Aorta (tissue), 5 donors: ENCODE measurements at places on chromosomes 5 and 9.
A peak's percentile ranks its signal among the peaks of the same experiment; 100 is the strongest.

DNA sequence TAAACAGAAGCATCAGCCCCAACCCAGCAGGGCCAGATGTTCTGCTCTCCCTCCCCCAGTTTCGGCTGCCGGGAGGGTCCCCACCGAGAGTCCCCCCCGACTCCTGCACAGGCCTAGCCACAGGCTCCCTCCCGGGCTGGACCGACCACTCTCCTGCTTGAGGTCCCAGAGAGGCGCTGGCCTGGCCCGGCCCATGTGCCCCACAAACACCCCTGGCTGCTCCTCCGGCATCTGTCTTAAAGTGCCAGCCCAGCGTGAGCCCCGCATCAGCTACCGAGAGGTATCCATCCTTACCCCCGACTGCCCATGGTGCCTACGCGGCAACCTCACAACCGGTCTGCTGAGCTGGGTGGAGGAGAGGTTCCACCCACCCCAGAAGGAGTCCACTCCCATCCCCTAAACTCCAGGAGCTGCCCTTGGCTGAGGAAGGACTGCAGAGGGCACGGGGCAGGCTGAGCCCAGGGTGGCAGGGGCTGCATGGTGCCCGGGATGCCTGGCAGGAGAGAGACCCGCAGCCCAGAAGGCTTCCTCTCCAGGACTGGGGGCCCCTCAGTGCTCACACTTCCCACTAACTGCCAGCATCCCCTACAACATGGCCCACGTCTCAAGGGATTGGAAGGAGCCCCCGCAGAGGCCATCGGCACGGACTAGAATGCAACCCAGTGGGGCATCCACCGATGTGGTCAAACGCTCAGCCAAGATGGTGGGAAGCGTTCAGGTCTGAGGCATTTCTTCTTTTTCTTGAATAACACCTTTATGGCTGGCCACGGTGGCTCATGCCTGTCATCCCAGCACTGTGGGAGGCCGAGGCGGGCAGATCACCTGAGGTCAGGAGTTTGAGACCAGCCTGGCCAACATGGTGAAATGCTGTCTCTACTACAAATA, 15.6 kb upstream of the EGFL7 start:
- no peak for DNase-seq

- no peak for DNase-seq
These were observed 764.3 kb upstream of the CTNND2 start for GRCh38 chr5:12668564-12668963.

GRCh38 chr9:89996116-89996515, 391.3 kb downstream of the GADD45G start:
- no peak for DNase-seq

GRCh38 chr5:111641533-111642233, 115.3 kb downstream of the NREP start:
- no peak for DNase-seq

- peak; percentile 85 for DNase-seq
These were observed 16.7 kb downstream of the PCDH12 start for GRCh38 chr5:141941307-141941706.

DNA sequence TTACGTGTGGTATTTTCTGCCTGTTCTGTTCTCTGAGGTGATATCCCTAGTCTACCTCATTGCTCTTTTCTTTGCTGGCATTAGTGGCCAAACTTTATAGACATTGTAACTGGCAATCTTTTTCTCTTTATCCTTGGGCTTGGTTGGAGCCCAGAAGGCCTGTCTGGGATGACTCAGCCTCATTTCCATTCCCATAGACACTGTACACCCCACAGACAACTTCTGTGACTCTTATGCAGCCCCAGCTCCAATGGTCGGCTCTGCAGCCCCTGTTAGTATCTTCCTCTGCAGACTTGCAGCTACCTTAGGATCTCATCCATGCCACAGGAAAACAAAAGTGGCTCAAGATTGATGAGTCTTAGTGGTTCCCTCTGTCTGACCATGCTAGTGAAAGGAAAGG, 79.8 kb downstream of the CFAP95 start:
- DNase-seq = no peak

DNA sequence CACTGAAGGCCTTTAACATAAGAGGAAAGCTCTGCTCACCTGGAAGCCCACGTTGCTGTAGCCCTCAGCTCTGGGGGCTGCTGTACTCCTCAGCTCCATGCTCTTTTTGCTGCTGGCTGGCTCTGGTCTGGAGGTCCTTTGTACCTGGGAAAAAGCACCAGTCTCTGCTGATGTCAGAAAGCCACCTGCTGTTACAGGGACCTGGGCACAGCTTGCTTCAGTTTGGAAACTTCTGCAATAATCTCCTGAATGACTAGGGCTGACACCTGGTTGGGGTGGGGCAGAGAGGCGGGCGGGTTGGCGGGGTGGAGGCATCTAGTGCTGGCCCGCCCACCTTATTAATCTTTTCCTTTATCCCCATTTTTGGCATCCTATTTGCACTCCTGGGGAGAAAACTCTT, at the start of gene SLC28A3:
SLC28A3 (minus strand) TSS at position 224 of the 400 bp plus-strand sequence; CDS start at position 99, 125 bp downstream.
- DNase-seq = no peak

DNA sequence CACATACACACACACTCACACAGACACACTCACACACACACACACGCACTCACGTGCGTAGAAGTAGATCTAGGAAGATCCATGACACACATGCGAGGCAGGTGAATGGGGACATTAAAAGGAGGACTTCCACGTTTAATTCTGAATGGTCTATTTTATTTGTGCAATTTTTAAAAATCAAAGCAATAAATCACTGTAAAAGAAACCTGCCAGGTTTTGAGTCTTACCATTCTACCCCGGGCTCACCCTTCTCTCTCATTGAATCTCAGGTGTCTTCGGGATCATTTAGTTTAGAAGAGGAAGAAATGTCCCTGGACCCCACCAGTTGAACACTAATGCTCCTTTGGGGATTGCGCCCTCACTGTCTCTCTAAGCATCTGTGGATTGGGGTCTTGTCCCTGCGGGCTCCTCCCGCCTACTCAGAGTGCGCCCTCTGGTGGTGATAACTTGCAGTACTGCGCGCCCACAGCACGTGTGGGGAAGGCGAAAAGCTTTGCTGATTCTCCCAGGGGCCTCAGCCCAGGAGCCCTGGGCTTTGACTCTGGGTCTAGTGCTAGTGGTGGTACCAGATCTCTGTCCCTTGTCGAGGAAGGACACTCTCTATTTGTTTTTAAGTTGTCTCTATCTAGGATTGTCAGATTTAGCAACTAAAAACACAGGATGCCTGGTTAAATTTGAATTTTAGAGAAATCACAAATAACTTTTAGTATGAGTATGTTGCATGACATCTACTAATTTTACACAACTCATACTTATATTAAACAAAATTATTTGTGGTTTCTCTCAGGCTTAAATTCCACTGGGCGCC, 34.8 kb downstream of the BOD1 start:
- DNase-seq = no peak

- DNase-seq = no peak
These were observed 133.4 kb downstream of the TRPM3 start for GRCh38 chr9:70987986-70988385.

- DNase-seq = no peak
These were observed 2.7 kb upstream of the PURA start for GRCh38 chr5:140111011-140111858.

- no peak for DNase-seq
These were observed 11.1 kb downstream of the STRBP start for GRCh38 chr9:123257276-123257675.

- DNase-seq = no peak
These were observed 6.9 kb upstream of the CTSL start for GRCh38 chr9:87718852-87719612.

DNA sequence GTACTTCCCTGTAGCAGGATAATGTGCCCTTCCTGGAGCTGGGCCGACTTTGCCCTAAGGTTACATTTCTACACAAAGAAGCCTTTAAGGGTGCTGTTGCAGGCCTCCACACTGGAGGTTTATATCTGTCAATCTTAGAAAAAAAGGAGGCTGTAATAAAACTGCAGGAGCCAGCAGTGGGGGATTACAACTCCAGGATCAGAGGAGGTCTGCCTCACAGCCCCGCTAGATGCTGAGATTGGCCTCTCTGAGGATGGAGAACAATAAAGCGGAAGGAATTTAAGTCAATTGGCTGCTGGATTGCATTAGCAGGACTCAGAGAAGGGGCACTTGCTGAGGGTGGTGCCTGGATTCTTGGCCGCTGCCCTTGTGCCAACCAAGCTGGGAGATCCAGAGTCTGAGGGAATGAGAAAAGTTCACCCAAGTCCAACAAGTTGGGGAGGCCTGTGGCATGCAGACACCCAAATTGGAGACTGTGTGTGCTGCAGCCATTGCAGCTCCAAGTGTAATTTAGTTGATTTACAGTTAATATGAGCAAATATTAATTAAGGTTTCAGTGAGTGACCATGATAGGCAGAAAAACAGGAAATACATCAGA, 99.0 kb upstream of the SSBP2 start:
- DNase-seq = no peak

DNA sequence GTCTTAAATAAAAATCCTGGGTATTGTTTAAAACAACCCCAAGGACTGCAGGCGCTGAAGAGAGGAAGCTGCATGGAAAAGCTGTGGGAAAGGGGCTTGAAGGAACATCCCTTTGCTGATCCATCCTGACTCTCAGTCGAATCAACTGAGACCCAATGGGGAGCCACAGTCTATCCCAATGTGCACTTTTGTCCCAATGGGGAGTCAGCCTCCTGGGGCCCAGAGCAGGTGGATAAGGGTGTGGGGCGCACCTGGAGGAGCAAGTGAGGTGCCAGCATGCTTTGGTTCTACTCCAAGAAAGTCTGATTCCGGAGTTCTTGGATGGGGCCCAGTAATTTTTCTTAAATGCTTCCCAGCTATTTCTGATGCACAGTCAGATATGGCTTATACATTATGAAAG, 118.1 kb downstream of the COL23A1 start:
- no peak for DNase-seq

GRCh38 chr9:27719711-27720110, 146.4 kb upstream of the C9orf72 start:
- no peak for DNase-seq

DNA sequence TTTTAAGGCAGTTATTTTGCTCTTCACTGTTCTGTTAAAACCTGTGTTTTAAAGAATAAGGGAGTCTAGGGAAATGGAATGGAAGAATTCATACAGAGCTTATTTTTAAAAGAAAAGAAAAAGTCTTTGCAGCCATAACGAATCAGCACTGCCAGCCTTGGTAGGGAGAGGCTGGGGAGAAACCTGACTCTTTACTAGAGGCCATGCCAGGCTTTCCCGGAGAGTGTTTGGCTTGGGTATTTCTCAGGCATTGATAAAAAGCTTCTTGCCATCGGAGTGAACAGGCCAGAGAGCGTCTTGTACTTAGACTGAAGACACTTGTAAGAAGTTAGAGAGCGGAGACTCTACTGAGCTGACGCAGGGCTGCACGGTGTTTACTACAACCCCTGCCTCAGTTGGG, 72.7 kb upstream of the NFIL3 start:
- DNase-seq = no peak

DNA sequence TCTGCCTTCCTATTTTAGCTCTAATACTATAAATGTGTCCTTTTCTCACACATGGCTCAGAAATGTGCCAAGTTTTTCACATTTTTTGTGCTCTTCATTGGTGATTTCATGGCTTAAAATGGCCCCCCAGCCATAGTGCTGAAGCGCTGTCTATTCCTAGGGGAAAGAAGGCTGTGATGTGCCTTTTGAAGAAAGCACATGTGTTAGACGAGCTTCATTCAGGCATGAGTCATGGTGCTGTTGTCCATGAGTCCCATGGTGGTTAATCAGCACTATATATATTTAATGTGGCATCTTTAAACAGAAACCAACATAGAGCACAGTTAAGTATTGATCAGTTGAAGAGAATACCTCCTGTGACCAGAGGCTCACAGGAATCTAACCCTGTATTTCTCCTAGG, 55.8 kb downstream of the PDE8B start:
- no peak for DNase-seq

DNA sequence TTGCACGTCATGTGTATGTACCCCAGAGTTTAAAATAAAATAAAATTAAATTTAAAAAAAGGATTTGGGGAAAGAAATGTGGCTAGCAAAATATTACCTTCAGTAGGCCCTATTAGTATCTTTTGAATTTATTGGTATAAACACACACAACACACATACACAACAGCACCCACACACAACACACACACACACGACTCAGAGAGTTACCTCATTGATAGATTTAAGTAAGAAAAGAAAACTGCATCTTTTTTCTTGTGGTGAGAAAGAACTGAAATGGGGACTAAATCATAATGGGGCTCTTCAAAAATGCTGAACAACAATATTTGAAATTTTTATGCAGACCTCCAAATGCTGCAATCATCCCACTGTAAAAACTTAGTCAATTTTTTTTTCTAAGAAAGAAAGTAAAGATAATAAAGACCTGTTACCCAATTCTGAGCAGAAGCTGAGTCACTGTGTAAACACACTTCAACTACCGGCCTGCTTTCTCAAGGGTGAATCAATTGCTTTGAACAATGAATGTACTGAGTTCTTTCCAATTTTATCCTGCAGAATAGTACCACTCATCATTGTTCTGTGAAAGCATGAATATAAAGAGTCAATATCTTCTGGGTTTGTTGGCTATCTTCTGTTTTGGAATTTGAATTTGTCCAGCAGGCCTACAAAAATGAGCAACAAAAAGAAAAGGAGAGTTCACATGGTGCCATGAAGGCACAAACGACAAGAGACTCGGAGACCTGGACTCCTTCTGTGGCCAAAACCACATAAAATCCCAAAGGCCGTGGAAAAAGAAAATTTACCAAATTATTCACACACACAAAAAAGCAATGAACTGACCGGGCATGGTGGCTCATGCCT, 57.9 kb upstream of the CCNG1 start:
- no peak for DNase-seq

DNA sequence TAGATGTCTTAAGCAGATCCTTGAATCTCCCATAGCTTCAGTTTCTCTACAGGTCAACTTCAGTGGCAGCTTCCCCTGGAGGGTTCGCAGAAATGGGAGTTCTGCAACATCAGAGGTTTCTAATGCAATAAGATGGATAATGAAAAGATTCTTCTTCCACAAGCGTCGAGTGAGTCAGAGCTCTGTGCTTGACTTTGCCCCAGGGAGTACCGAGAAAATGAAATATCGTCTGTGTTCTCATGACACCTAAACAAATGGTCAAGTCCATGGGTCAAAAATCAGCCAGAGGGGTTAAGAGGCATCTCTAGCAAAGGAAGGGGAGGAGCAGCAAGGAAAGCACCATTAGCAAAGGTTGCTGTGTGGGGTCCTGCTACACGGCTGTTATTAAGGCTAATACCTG, 3.2 kb upstream of the ADRA1B start:
- DNase-seq = no peak

DNA sequence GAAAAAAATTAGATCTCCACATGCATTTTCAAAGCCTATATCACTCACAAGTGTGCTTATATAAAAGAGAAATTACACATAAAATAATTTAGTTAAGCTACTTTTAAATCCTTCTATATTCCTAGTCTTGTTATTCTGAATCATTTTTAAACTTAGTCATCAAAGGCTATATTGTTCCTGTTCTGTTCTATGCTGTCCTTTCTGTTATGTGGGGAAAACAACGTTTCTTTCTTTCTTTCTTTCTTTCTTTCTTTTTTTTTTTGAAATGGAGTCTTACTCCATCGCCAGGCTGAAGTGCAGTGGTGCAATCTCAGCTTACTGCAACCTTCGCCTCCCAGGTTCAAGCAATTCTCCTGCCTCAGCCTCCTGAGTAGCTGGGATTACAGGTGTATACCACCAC, 389.2 kb upstream of the FTMT start:
- no peak for DNase-seq

- no peak for DNase-seq
These were observed 439.5 kb downstream of the EFNA5 start for GRCh38 chr5:107231191-107231590.

- no peak for DNase-seq
These were observed 34.7 kb downstream of the ARHGEF37 start for GRCh38 chr5:149615976-149616375.

GRCh38 chr5:171872666-171873065, 87.0 kb downstream of the SMIM23 start:
- DNase-seq = no peak

- DNase-seq = peak; percentile 89
These were observed 5.5 kb upstream of the DBN1 start for GRCh38 chr5:177478711-177479646.
